Psoas muscle (tissue), 8 donors: ENCODE measurements at places on chromosomes 11 and 22. TPM values are rescaled to one million over a fixed set of nuclear protein-coding genes. Genes with fewer than 3 reads are reported as not detected.

The FOLR2 gene
- total RNA-seq = 5.3 TPM

The CASP1 gene
- 1.6 TPM for total RNA-seq

DNA sequence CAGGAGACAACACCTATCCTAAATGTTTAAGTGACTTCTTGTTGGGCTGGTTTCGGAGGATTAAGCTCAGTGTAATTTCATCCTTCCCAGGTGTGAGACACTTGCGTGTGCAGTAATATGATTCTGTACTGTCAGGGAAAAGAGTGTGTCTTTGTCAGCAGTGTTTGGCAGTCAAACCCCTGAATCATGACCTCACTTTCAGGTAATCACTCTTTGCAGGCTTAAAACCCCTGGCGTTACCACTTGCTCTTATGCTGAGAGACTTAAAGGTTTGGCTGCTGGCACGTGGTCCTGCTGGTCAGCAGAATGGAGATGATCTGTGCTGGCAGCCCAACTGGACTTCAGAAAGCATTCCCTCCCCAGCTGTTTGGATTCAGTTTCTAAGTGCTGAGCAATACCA is 56.1 kb downstream of the APIP start:
- peak; percentile 64 for DNase-seq

DNA sequence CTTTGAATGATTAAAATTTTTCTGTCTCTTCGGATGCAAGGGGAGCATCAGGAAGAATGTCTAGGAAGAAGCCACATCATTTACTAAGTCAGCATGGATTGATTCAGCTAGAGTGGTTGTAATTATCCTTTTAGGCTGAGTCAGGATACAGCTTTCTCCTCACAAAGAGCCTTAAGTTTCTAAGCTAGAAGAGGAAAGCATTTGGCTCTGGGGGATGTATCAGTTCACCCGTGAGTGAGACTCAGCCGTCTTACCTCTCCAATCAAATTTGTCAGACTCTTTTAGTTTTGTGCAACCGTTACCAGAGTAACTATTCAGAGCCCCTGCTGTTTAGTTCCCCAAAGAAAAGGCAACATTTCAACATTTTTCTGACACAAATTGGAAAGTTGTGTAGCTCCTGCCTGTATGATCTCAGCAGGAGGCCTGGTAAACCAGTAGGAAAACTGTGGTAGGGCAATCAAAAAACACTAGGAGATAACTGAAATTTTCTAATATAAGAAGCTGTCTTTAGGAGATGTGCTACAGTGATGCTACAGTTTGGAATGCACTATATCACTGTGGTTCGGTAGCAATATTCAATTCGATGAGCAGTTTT is 432.4 kb upstream of the LUZP2 start:
- DNase-seq = no peak
